ENCODE measurements at places on chromosomes 2 and 18. TPM values are rescaled to one million over a fixed set of nuclear protein-coding genes. Genes with fewer than 3 reads are reported as not detected.

Gene LYG2
- total RNA-seq, result not detected

Gene LAMA1
- total RNA-seq, result 8.3 TPM

Gene CPO
- total RNA-seq, result not detected

Gene SCN1A
- 0.72 TPM for total RNA-seq

Gene PCBP1
- 55.7 TPM for total RNA-seq

Gene PNKD
- 23.2 TPM for total RNA-seq

Gene PSMG2
- 114 TPM for total RNA-seq

Gene KHK
- total RNA-seq, result 0.36 TPM

Gene TMEM198
- 1.1 TPM for total RNA-seq

Gene PIEZO2
- total RNA-seq, result 46.7 TPM

Gene LGALSL
- 3.6 TPM for total RNA-seq

Gene UGT1A9
- not detected for total RNA-seq

Gene PROM2
- total RNA-seq, result 0.36 TPM

Gene ANKRD30BL
- 0.29 TPM for total RNA-seq

Gene ARHGAP25
- 0.29 TPM for total RNA-seq

Gene SERPINB3
- total RNA-seq, result not detected

Gene EPB41L3
- 0.88 TPM for total RNA-seq

Gene MREG
- 1.8 TPM for total RNA-seq

Gene SERPINB12
- total RNA-seq, result not detected

Gene IL36RN
- not detected for total RNA-seq

Gene ANKRD62
- total RNA-seq, result not detected

Gene ZNF407
- 19.4 TPM for total RNA-seq

Gene TOGARAM2
- 0.72 TPM for total RNA-seq

Gene TTC31
- total RNA-seq, result 17.0 TPM

Gene APLF
- total RNA-seq, result 10.0 TPM

Gene FLACC1
- total RNA-seq, result 1.5 TPM

Gene FSIP2
- under 0.01 TPM for total RNA-seq

Gene TLX2
- under 0.01 TPM for total RNA-seq

Gene IL37
- not detected for total RNA-seq

Gene MARCHF4
- 1.5 TPM for total RNA-seq

Gene RNU2-63P
- not detected for total RNA-seq

Gene GKN2
- not detected for total RNA-seq
